ENCODE measurements at places on chromosomes 5 and 9.

- DNase-seq, result no peak
These were observed 118.9 kb downstream of the ACER2 start for GRCh38 chr9:19527663-19528062.

DNA sequence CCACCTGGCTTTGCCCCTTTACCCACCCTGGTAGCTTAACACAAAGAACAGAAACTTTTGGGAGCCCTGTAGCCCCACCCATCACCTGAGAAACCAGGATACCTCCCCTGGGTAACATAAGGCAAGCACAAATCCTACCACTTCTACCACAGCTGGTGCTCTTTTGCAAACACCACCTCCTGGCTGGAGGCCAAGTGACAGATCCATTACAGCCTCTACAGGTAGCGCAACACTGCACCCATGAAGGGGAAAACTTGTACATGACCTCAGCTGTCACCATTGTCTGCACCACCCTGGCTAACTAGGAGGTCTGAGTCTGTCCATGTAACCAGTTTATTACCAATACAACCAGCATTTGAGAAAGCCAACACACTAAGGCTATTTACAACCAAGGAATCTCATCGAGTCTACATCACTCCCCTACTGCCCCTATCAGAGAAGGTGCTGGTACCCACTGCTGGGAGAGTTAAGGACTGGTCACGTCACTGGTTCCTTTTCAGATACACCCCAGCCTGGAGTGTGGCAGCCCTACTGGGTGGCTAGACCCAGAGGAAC lies 128.6 kb downstream of the PJA2 start:
- no peak for DNase-seq

DNA sequence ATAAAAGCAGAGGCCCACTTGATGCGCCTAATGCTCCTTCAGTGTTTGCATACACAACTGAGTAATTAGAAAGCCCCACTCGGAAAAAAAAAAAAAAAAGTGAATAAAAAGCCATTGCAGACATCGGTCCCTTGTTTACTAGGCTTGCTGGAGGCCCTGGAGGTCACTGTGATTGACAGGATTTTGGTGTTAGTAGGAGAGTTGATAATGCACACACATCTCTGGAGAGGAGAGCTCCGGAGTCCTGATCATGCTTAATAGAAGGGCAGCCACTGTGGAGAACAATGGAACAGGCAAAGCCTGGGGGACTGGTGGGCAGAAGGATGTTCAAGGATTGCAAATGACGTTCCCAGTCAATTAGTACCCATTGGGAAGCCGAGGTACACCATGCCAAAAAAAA lies 152.5 kb downstream of the EFNA5 start:
- DNase-seq, result no peak

- DNase-seq, result no peak
These were observed 361.6 kb downstream of the GABRG2 start for GRCh38 chr5:162429142-162429541.

DNA sequence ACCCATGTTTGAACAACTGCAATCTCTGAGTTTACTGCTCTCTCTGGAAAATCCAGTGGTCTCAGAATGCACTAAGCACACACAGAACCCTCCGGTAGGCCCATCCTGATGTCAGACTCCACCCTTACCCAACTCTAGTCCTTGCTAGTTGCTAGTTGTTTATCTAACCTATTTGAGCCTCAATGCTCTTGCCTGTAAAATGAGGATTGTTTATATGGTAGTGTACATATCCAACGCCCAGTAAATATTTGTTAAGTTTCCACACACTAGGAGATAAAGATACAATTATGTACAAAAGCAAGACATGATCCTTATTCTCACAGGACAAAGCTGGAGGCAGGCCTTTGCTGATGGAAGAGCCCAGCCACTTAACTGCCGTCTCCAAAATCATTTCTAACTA lies 192.2 kb downstream of the SPOCK1 start:
- DNase-seq, result no peak

DNA sequence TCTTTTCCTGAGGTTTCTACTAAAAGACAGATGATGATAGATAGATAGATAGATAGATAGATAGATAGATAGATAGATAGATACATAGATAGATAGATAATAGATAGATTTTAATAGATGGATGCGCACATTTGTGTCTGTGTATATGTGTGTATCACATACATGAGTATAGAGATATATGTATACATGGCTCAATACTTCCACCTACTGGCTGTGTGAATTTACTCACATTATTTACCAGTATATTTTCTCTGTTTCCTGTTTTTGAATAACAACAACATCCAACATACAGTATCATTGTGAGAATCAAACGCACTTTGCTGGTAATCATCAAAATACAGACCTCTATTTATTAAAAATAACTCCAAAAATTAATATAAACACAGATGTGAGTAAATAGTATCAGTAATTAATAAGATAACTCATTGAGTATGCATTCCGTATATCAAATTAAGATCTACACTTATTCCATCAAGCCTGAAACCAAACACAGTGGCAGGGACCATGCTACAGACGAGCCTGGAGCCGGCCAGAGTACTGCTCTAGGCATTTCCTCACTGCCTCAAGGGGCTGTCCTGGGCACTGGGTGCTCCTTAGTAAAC lies 338.0 kb downstream of the SEMA5A start:
- DNase-seq, result peak; percentile 77

DNA sequence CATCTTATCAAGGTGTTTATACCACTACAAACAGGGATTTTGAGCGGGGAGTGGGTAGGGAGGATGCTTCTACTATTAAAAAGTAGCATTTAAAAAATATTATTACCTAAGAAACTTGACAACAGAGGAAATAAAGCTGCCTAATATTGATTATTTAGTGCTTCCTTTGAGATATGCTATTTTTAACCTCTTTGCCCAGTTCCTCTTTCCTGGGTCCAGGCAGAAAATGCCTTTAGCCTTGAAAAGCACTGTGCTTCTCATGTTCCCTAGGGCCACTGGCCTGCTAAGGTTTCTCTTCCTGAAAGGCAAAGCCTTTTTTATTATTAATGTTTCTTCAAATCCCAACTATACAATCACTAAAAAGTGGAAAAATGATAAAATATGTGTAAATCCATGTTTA lies 217.2 kb upstream of the HAPLN1 start:
- no peak for DNase-seq

- DNase-seq, result peak; percentile 84
These were observed 556.0 kb downstream of the EBF1 start for GRCh38 chr5:158543539-158544387.

DNA sequence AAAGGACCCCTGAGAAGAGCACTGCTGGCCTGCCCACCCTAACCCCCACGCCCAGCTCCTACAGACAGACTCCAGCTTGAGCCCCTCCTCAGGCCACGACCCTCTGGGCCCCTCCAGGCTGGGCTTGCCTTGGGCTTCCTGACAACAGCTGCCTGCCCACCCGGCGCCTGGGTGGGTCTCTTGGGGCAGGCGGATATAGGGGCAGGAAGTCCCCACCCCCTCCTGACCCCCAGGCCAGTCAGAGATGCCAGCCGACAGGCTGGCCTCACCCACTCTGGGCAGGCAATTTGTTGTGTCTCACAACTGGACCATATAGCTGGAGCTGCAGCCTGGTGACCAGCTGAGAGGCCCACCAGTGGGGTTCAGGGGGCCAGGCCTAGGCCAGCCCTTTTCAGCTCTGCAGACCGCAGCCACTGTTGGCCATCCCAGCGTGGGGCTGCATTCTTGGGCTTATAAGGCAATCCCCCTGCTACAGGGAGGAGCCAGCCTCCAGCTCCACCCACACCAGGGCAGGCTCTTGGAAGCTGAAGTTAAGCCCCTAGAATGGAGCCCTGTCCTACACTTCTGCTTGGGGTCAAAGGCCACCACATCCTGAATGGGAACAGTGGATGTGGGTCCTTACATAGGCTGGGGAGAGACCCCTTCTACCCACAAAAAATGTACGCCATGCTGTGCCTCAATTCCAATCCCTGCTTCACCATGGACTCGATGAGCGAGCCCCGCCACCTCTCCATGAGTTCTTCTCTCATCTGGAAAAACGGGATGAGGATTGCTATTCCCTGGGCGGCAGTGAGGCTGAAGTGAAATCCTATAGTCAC lies 2.0 kb downstream of the PDLIM7 start:
- DNase-seq, result peak; percentile 99

DNA sequence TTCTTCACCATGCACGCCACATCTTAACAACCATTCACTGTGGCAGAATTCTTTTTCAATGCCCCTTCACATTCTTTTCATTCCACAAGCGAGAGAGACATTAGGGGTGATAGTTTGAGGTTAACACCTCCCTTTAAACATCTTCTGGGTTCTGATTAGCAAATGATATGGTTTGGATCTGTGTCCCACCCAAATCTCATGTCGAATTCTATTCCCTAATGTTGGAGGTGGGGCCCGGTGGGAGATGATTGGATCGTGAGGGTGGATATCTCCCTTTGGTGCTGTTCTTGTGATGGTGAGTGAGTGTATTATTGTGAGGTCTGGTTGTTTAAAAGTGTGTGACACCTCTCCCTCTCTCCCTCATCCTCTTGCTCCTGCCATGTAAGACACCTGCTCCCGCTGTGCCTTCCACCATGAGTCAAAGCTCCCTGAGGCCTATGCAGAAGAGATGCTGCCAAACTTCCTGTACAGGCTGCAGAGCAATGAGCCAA lies 46.1 kb upstream of the RAI14 start:
- peak; percentile 53 for DNase-seq

DNA sequence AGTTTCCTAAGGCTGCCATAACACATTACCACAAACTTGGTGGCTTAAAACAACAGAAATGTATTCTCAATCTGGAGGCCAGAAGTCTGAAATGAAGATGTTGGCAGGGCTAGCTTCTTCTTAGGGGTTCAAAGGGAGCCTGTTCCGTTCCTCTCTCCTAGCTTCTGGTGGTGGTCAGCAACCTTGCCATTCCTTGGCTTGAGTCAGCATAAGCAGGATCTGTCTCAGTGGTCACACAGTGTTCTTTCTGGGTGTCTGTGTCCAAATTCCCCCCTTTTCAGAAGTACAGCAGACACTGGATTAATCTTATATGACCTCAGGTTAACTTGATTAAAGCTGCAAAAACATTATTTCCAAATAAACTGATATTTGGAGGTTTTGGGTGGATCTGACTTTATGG lies 2.1 kb upstream of the OSMR start:
- DNase-seq, result peak; percentile 43

- no peak for DNase-seq
These were observed 942 bp downstream of the PHF2 start for GRCh38 chr9:93577078-93577974.

- peak; percentile 65 for DNase-seq
These were observed 171.5 kb downstream of the SSBP2 start for GRCh38 chr5:81579262-81579924.

- DNase-seq, result no peak
These were observed 141.8 kb downstream of the DOCK2 start for GRCh38 chr5:169778622-169779596.

DNA sequence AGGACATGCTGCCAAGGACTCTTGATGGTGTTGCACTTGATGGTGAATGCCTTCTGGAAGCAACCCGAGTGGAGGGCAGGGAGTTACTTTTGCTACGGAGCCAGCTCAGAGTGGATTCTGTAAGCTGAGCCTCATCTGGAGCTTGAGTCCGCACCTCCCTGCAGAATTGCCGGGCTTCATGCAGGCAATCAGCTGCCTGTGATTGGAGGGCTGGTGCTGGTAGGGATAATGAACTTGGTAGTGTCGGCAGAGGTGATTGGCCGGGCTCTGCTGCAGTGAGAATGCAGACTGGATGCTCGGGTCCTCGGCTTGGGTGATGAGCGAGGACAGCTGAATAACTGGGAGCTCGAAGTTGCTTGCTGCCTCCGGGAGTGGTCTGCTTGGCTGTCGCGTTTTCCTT lies 23.1 kb downstream of the SLC25A25 start:
- peak; percentile 90 for DNase-seq

DNA sequence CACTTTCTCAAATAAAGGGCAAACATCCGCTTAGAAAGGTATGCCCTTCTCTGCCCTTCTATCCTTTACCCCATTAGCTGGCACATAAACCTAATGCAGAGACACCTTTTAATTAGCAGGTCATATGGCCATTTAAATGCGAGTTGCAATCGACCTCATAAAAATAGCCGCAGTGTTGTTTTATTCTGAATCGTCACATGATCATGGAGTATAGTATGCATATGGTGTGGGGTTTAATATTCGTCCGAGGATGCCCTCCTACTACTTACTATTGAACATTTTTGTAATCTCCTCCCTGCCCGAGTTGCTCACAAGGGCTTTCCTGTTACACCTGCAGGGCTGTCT lies 72.0 kb downstream of the PIK3R1 start:
- no peak for DNase-seq

Data from choroid plexus epithelial cell (primary cell).